ENCODE measurements at places on chromosomes 3 and 15.

DNA sequence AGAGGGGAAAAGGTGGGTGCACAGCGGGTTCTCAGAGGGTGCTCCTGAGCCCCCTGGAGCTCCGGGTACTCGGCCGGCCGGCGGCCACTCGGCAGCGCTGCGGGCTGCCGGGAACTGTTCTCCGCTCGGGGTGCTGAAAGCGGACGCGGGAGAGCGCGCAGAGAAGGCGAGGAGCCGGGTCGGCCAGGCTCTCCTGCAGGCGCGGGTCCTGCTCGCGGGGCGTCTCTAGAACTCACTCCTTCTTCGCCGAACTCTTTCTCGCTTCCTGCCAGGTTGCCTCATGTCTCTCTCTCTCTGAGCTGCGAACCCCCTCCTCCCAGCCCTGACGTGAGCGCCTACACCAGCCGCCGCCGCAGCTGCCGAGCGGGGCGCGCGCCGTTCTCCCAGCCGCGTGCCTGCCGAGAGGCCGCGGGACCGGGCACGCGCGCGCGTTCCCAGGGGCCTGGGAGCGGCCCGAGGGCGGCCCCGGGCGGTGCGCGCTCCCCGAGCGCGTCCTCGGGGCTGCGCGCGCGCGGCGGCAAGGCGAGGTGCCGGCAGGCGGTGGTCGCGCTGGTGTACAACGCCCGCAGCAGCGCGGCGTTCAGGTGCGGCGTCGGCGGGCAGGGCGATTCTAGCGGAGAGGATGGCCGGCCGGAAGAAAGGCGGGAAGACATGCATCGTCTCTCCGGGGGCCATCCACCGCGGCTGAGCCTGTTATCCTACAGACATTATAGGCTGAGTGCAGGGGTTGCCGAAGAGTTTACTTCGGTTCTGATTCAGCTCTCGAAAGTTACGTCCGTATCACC is at the start of gene PEX5L:
PEX5L (minus strand) TSS at position 267 of the 785 bp plus-strand sequence. CDS start 338 bp downstream, outside the sequence.
- peak; percentile 76 for DNase-seq

DNA sequence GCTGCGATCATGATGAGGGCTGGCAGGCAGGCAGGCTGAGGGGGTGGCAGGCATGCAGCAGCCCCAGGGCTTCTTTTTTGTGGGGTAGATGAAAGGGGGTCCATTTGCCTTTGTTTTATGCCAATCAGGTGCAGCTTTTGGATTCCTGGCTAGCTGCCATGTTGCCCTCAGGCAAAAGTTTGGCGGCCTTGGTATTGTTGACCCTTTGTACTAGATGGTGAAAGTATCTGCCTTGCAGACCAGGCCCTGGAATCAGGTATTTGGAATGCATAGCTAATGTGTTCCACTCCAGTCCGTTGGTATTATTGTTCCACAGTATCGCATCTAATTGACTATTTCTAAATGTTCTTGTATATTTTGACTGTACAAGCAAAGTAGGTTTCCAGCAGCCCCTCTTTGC is 35.0 kb downstream of the EEFSEC start:
- DNase-seq, result no peak

DNA sequence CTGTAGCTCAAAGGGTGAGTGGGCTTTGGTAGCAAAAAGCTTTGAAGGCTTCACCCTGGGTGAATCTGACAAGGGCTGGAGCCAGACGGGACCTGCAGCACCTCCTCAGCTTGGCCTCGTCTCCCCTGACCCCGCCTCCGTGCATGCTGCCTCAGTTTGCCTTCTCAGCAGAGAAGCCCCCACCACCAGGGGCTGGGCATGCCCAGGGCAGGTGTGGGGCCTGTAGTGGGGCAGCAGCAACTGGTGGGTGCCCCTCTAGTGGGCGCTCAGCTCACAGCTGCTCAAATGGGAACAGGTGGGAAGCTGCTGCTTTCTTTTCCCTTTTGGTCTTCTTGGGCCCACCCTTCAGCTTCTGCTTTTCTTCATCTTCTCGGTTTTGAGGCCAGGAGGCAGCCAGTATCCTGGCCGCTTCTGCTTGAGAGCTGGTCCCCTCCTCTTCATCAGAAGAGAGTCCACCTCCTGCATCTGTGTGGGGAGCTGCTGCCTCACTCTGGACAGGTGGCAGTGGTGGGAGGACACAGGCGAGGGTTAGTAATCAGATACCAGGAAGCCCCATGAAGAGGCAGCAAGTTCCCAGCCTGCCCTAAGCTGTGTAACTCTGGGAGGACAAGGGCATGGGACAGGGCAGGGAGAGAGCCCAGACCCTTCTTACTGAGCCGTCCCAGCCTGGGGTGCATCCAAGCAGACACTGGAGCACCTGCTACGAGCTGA is 21.0 kb downstream of the TMEM43 start:
- DNase-seq, result no peak

GRCh38 chr3:152147748-152148147 is 121.0 kb upstream of the MBNL1 start:
- no peak for DNase-seq

DNA sequence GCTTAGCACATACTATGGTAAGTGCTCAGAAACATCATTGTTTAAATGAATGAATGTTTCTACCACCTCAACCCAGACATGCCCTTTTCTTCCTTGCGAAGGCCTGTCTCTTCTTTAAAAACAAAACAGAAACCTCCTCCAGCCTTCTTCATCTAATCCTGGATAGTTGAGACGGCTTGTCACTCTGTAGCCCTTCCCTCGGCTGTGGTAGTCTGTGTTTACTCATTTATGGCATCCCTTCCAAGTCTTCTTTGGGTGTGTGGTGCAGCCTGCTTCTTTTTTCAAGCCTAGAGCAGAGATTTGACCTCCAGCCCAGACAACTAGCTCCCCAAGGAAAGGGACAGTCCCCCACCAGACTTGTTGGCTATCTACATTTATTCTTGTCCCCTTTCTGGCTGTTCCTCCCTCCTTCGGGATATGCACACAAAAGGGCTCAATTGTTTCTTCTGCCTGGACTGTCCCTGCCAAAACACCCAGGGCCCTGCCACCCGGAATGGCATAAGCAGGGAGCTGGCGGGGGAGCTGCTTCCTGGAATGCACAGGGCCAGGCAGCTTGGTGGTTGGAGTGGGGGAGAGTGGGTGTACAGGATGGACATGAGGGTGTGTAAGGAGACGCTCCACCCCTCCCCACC is 67.8 kb downstream of the ITGA11 start:
- DNase-seq, result no peak

- DNase-seq, result no peak
Measured at GRCh38 chr3:129592381-129593131, 13.9 kb downstream of the PLXND1 start.

- DNase-seq, result no peak
Measured at GRCh38 chr3:67856718-67857117, 202.3 kb upstream of the SUCLG2 start.

GRCh38 chr3:51709004-51709420 is 2.1 kb downstream of the GRM2 start:
- no peak for DNase-seq

DNA sequence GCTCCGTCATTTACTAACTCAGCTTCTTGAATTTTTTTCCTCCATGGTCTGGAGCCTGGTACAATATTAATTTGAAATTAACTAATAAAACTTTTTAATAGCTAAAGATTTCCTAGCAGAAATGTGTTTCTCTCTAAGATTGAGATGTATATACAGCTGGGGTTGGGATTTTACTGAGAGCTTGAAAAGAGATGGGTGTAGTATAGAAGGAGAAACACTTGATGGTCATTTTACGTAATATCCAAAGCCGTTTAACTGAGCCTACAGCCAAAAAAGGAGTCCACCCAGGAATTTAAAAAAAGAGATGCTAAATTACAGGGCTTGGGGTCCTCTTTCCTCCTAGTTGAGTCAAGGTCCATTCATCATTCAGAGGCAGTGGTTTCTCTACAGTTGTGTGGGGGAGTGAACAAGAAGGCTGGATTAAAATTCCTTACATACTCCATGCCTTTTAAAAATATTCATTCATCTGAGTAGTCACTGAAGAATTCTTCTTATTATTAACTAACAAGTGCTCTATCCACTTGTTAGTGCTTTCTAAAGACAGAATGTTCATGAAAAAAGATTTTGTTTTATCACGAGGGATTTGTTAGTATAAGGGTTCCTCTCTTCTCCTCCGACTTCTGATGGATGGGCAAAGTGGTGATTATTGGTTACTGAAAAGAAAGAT is 255.3 kb upstream of the IL12A start:
- peak; percentile 81 for DNase-seq

- DNase-seq, result no peak
Measured at GRCh38 chr3:188747489-188747888, 424.3 kb upstream of the TPRG1 start.

DNA sequence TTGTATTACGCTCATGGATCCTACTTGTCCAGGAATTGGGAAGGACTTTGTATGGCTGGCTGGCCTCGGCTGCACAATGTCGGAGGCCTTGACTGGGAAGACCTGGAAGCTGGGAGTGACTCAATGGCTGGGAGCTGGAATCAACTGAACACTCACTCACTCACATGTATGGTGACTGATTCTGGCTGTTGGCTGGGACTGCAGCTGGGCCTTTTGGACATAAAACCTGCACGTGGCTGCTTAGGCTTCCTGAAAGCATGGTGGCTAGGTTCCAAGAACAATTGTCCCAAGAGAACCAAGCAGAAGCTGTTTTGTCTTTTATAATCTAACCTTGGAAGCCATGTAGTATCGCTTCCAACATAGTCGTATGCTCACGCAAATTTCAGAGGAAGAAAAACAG is 38.0 kb upstream of the CMTM8 start:
- peak; percentile 49 for DNase-seq

DNA sequence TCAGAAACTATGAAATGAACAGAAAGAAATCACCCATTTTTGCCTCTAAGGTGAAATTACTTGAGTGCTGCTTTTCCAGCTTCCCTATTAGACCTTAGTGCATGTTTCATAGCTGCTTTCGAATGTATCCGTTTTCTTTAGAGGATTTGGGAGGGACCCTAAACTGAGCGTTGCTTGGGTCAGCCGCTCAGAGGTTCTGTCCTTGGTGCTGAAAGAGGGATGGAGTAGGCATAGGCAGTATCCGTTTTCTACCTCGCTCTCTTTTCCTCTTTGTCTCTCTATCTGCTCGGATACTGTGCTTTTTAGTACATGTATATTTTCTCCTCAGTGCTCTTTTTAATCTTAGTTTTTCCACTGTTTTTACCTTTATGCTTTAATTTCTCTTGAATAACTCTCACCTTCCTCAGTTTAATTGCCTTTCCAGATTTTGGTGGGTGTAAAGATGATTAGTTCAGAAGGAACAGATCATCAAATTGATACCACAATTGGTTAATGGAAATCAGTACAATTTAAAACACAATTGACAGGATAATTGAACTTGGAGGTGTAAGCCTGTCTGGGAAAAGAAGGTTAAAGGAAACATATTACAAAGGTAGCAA is at the start of gene DRD3:
DRD3 (minus strand) TSS at position 283 of the 599 bp plus-strand sequence. CDS start 7,060 bp downstream, outside the sequence.
- DNase-seq, result peak; percentile 43

DNA sequence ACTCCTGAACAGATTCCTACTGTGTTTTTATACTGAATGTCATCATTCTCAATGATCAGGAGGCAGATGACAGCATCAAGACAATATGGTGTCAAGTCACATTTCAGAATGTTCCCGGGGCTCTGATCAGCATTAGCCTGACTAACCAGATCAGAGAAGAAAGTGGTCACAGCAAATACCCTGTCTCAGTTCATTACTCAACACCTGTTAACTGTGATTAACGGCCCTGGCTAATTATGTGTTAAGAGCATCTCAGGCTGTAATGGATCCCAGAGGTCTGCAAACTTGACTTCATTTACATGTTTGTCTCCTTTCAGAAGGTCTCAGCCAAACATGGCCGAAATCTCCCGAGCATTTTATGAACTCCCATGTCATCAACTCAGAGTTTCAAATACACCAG is 833.7 kb downstream of the FHIT start:
- DNase-seq, result no peak

GRCh38 chr15:82051664-82052063 is 5.8 kb upstream of the MEX3B start:
- DNase-seq, result peak; percentile 80

- no peak for DNase-seq
Measured at GRCh38 chr15:81329446-81329845, 5.5 kb upstream of the STARD5 start.

GRCh38 chr3:119783883-119784282 is 2.0 kb downstream of the NR1I2 start:
- no peak for DNase-seq

DNA sequence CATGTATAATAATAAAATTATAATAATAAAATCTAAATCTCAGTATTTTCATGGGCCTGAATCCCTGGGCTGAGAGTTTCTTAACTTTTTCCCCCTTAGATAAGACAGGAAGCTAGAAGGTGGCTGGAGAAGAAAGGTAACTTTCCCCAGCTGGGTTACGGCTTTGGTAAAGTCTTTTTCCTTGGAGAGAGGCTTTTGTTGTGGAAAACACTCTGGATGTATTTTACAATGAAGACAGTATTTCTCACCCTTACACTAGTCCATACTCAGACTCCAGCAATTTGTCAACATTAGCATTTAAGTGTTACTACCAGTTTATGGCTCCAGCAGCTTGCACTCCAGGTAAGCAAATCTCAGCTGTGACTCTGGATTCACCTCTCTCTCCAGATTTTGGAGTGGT is 34.9 kb downstream of the APH1B start:
- DNase-seq, result no peak

DNA sequence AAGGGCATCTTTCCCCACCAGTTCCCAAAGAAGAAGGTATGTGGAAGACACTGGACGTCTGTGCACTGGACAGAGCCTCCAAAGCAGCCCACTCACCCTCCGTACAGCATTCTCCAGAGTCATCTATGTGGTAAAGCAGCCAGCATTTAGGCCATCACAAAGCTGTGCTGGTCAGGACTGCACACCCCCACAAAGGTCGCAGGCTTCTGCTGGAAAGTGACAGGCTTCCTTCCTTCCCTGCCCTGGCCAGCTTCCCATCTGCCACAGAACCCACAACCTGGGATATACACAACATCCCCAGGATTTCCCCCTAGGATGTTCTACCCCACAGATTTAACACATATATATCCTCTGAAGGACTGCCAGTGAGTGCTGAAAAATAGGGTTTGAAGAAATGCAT is 64.6 kb upstream of the GALNT15 start:
- no peak for DNase-seq

- DNase-seq, result no peak
Measured at GRCh38 chr15:40368719-40369473, 10.9 kb downstream of the DISP2 start.

- no peak for DNase-seq
Measured at GRCh38 chr3:150898046-150898754, 7.0 kb downstream of the MINDY4B start.

- DNase-seq, result no peak
Measured at GRCh38 chr3:134028486-134029255, 1.1 kb downstream of the SLCO2A1 start.

DNA sequence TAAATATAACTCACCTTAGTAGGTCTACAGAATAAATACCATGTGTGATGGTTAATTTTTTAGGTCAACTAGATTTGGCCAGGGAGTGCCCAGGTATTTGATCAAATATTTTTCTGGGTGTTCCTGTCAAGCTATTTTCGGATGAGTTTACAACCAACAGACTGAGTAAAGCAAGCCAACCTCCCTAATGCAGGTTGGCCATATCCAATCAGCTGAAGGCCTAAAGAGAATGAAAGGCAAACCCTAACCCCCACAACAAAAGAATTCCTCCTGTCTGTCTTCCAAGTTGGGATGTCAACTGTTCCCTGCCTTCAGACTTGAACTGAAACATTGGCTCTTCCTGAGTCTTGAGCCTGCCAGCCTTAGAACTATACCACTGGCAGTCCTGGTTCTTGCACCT is 28.6 kb downstream of the TASOR start:
- no peak for DNase-seq

Data from HT1080 (cell line).